A172 (cell line): ENCODE measurements at places on chromosomes 3 and 15.

DNA sequence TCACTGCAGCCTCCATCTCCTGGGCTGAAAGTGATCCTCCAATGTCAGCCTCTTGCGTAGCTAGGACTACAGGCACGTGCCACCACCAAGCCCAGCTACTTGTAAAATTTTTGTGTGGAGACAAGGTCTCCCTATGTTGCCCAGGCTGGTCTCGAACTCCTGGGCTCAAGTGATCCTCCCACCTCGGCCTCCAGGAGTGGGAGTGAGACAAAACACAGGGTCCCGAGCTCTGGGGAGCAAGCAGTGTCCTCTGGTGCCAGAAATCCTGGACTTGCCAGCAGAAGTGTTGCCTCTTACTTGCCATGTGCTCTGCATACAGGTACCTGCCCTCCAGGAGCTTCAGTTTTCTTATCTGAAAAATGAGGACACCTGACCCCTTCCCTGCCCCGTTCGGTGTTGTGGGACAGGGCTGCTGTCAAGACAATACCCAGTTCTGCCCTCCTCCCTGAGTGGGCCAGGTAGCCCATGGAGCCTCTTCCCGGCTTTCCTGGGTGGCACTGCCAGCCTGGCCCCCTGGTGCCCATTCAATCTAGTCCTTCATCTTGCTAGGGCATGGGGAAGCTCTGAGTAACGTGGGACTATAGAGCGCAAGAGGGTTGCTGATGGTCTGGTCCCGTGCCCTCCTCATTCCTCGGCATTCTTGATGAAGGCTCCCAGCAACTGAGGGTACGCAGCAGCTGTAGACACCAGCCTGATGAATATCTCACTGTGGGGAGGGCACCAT is 164.6 kb downstream of the GOLGA6L4 start:
- no peak for DNase-seq

GRCh38 chr3:26260139-26260538 is 362.4 kb upstream of the LRRC3B start:
- DNase-seq, result no peak

DNA sequence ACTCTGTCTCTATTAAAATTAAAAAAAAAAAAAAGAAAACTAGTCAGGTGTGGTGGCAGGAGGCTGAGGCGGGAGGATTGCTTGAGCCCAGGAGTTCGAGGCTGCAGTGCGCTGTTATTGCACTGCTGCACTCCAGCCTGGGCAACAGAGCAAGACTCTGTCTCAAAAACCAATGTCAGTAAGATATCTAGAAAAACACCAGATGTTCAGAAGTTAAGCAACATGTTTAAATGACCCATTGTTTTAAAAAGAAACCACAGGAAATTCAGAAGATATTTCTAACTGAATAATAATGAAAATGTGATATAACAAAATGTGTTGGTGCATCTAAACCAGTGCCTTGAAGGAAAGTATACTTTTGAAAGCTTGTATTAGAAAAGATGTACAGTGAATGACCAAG is 203.4 kb upstream of the CGNL1 start:
- no peak for DNase-seq

GRCh38 chr15:88509321-88509720 is 37.2 kb downstream of the DET1 start:
- DNase-seq, result no peak

DNA sequence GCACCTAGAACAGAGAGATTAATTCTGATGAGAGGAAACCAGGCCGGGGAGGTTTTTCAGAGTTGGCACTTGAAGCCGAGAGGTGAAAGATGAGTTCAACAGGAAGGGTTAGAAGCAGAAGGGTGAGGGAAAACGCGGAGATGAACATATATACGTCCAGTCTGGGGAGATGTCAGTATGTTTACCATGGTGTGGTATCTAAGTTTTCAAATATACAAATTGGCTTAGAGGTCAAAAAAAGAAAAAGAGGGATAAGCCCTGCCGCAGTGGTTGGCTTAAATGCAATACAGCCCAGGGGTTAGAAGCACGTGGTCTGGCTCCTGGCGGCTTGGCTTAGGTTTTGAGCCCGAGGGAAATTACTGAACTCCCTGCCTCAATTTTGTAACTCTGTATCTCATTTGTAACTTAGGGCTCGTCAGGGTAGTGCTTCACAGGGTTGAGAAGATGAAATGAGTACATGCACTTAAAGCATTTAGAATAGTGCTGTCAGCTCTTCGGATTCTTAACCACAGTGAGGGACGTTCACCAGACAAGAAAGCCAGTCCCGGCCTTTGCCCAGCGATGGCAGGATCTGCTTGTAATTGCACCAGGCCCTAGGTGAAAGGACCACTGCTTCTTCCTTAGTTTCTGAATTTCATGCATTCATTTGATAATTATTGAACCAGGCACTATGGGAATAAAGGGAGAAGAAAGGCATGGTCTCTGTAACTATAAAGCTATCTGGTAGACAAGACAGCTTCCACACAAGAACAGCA is 6.4 kb downstream of the HES1 start:
- no peak for DNase-seq
